ENCODE measurements at places on chromosomes 5 and 9.

DNA sequence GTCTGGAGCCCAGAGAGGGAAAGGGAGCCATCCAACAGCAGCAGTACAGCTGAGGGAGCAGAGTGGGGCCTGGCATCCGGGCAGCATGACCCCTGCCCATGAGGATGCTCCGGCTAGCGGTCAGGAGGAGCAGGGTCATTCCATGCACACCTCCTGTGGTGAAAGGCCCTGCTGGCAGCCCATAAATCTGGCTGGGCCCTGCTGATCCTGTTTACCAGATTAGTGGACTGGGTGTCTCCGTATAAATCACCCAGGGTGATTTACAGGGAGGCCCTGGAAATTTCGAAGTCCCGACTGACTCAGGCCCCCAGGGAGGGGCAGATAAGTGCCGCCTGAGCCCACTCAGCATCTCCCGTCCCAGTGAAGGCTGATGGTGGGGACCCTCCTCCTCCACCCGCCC lies 117.6 kb upstream of the HAND1 start:
- peak; percentile 82 for DNase-seq

- peak; percentile 91 for DNase-seq
These were observed 46.9 kb downstream of the ACTBL2 start for GRCh38 chr5:57435701-57436134.

GRCh38 chr5:134118212-134118835 lies 3.8 kb downstream of the TCF7 start:
- DNase-seq: no peak

GRCh38 chr5:40172721-40173120 lies 507.0 kb upstream of the PTGER4 start:
- peak; percentile 26 for DNase-seq

DNA sequence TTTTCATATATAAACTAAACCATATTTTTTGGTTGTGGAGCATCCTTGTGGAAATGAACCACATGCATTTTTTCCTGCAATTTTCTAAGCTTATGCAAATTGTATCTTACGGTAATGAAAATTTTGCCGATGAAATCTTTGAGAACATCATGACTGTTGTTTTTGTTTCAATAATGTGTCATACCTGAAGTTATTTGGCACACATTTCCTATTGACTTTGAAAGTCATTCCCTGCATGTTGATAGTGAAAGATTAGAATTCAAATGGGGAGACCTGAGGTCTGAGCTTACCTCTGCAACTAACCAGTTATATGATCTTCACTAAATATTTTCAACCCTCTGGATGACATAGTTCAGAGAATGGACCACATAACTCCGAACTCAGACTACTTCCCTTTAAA lies 88.5 kb downstream of the PRR16 start:
- DNase-seq: no peak

- no peak for DNase-seq
These were observed 612.7 kb upstream of the DMAC1 start for GRCh38 chr9:8412327-8412726.

DNA sequence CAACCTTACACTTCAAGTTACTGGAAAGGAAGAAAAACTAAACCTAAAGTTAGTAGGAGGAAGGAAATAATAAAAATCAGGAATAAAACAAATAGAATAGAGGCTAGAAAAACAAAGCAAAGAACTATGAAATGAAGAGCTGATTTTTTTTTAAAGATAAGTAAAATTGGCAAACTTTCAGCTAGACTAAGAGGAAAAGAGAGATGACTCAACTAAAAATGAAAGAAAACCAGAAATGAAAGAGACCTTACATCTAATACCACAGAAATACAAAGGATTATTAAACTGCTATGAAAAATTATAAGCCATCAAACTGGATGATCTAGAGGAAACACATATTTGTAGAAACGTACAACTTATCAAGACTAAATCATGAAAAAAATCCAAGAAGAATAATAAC lies 60.0 kb downstream of the PRRC1 start:
- DNase-seq: no peak

- no peak for DNase-seq
These were observed 32.4 kb downstream of the LHX3 start for GRCh38 chr9:136172412-136173079.

DNA sequence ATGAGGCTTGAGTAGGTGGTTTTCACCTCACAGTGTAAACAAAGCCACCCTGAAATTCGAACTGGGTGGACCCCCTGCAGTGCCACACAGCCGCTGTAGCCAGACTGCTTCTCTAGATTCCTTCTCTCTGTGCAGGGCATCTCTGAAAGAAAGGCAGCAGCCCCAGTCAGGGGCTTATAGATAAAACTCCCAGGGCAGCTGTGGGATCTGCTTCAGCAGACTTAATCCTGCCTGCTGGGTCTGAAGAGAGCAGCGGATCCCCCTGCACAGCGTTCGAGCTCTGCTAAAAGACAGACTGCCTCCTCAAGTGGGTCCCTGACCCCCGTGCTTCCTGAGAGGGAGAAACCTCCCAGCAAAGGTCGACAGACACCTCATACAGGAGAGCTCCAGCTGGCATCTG lies 71.4 kb downstream of the CARTPT start:
- DNase-seq: no peak

- DNase-seq: no peak
These were observed 506.7 kb downstream of the TMEM232 start for GRCh38 chr5:110219769-110220168.

DNA sequence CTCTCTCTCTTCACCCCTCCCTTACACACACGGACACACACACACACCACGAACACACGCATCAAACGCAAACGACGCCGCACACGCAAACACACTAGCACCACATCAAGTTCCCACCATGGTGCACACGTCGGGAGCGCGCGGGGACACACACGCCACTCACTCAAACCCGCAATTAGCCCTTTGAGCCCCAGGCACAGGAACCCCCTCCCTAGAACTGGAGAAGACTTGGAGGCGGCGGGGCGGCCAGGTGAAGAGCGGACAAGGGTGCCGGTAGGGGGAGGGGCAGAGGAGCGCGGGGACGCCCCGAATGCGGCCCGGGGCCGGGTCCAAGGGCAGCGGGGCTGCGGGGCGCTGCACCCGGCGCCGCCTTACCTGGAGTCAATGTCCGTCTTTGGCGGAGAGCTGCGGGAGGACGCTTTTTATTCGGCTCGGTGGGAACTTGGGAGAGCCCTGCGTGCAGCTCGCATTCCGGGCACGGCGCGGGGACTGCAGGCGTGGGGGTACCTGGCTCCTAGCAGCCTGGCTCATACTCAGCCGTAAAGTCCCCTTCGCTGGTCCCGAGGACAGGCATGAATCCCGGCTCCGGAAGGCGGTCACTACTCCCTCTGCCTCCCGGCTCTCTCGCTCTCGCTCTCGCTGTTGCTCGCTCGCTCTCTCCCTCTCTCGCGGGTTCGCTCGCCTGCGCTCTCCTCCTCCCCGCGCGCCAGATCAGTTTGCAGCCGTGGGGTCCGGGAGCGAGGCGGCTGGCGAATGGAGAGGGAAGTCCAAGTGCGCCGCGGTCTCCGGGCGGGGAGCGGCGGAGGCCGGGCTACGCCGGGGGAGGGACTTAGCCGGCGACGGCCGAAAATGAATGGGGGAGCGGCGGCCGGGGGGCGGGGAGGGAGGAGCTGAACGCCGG lies at the start of gene BRINP1:
Gene BRINP1, minus strand, starts transcription at position 755 of the 901 bp plus-strand sequence. CDS start 56,080 bp downstream, outside the sequence.
- DNase-seq: no peak

DNA sequence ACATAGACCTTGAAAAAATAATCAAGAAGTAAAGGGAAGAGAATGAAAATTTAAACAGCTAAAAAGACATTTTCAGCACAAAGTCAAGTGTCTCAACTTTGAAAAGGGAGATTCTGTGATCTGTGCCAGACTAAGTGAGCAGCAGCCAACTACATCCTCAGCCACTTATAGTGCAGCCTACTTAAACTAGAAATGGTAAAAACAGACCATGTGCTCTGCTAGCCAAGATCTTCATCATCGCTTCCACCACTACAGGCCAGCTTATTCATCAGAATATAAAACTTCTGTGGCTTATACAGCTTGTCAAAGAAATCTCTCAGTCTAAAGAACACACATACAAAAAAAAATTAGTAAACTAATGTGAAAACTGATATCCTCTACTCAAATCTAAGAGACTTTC lies 63.5 kb downstream of the CEMIP2 start:
- DNase-seq: no peak

- DNase-seq: no peak
These were observed 9.8 kb downstream of the KIF4B start for GRCh38 chr5:155023320-155023719.

DNA sequence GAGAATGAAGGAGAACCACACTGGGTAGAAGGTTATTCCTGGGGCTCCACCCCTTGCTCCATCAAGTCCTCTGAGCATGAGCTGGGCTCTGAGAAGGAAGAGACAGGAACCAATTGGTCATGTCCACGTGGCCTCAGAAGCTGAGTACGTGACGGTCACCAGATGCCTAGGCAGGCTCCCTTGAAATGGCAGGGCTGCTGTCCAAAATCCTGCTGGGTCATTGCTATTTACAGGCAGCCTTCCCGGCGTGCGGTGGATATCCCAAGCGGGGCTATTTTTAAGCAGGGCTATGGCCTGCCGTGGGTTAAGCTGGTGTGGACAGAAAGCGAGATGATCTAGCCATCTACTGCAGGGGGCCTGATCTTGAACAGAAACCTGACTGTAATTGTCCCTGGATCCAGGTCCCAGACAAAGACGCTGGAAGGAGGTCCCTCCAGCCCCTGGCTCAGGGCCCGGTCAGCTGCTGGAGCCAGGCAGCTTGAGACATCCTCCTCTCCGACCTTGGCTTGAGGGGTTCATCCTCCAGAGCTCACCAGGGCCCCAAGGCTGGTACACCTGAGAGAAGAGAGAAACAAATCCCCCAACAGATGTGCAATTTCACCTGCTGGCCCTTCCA lies 550 bp upstream of the CKMT2 start:
- DNase-seq: no peak

Data from A172 (cell line).